Activated CD4-positive, alpha-beta memory T cell treated with anti-CD3 and anti-CD28 coated beads, Interleukin-2, amount 10 ng/mL, durations not matched to agents 7 days and 5 days (primary cell): ENCODE measurements at places on chromosomes 2 and 18. TPM values are rescaled to one million over a fixed set of nuclear protein-coding genes. Genes with fewer than 3 reads are reported as not detected.

The FER1L5 gene
- total RNA-seq = not detected

- H3K36me3 ChIP-seq = no peaks in the 10 kb centered on the region
- H3K27me3 ChIP-seq = no peaks in the 10 kb centered on the region
- H3K4me1 ChIP-seq = no peaks in the 10 kb centered on the region
- H3K27ac ChIP-seq = no peak overlapping the region
- DNase-seq = no peak
Observed at GRCh38 chr2:197998702-197999101, 194.3 kb downstream of the PLCL1 start.

GRCh38 chr2:234308073-234308812, 188.6 kb downstream of the ARL4C start:
- H3K36me3 ChIP-seq = peaks cover 29% of the 10 kb centered on the region
- peak overlapping the region; percentile 97 for H3K27ac ChIP-seq
- peaks cover 60% of the 10 kb centered on the region for H3K4me1 ChIP-seq
- no peaks in the 10 kb centered on the region for H3K27me3 ChIP-seq
- H3K4me3 ChIP-seq = no peak overlapping the region
- DNase-seq = no peak

DNA sequence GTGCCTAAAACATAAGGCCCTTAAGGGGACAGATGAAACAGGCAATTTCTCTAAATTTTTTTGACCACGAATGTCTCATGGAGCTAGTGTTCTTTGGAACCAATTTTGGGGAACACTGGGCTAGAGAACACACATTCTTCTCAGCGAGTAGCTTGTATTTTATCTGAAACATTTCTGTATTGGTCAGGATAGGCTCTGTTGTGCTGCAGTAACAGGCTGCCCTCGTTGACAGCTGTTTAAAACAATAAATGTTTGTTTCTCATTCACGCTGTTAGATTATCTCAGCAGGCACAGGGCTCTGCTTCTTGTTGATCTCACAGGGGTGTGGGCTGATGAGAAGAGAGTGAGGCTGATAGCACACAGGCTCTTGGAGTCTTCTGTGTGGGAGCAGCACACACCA, 105.3 kb downstream of the SH3RF3 start:
- peaks cover 56% of the 10 kb centered on the region for H3K27me3 ChIP-seq
- H3K27ac ChIP-seq = no peak overlapping the region
- no peak overlapping the region for H3K4me3 ChIP-seq
- H3K4me1 ChIP-seq = peaks cover 24% of the 10 kb centered on the region

DNA sequence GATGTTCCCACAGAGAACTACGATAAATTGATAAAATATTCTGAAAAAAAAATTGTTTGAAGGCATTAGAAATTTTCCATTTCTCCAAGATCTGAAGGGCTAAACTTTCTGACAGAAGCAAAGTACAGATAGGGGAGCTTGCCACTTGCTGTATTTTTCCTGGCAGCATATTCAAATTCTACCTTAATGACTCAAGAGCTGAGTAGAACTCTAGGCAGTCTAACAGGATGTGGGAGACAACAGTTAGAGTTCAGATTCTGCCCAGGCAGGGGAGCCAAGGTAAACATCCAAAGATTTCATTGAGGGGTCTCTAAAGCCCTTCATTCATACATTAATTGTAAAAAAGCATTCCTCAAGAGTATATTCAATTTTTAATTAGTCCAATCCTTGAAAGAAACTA, 46.0 kb upstream of the RIT2 start:
- no peaks in the 10 kb centered on the region for H3K27me3 ChIP-seq
- no peaks in the 10 kb centered on the region for H3K36me3 ChIP-seq
- H3K4me1 ChIP-seq = no peaks in the 10 kb centered on the region
- no peak overlapping the region for H3K27ac ChIP-seq
- no peak for DNase-seq
- no peak overlapping the region for H3K4me3 ChIP-seq
